ENCODE measurements at places on chromosomes 2 and 18. TPM values are rescaled to one million over a fixed set of nuclear protein-coding genes. Genes with fewer than 3 reads are reported as not detected.

The DSC2 gene
- 5.4 TPM for total RNA-seq

The SPATS2L gene
- total RNA-seq: 32.2 TPM

The PXDN gene
- 22.1 TPM for total RNA-seq

The SLC11A1 gene
- total RNA-seq: 2.0 TPM

The MLPH gene
- 0.98 TPM for total RNA-seq

The CDH19 gene
- total RNA-seq: 0.25 TPM

The STAT1 gene
- total RNA-seq: 19.9 TPM

The LAMA3 gene
- 2.5 TPM for total RNA-seq

The RSAD2 gene
- total RNA-seq: 2.0 TPM

The SERPINB3 gene
- not detected for total RNA-seq

The PCARE gene
- total RNA-seq: under 0.01 TPM

The METAP1D gene
- 6.6 TPM for total RNA-seq

The ATOH8 gene
- total RNA-seq: 1.7 TPM

The FIGN gene
- 3.7 TPM for total RNA-seq

The DIPK1C gene
- total RNA-seq: 5.2 TPM

The LYPD6 gene
- 8.1 TPM for total RNA-seq

The KCNS3 gene
- 1.7 TPM for total RNA-seq

The MTCL1 gene
- total RNA-seq: 14.5 TPM

The SIX2 gene
- 0.25 TPM for total RNA-seq

The TEKT4 gene
- total RNA-seq: not detected

The ACMSD gene
- not detected for total RNA-seq

The RNF138 gene
- total RNA-seq: 39.1 TPM

The ZEB2 gene
- 283 TPM for total RNA-seq

The GCG gene
- total RNA-seq: 0.49 TPM

The CCL20 gene
- total RNA-seq: not detected

The IL36RN gene
- total RNA-seq: not detected

The FAM237A gene
- total RNA-seq: not detected

The PGAP1 gene
- 110 TPM for total RNA-seq

The IL1A gene
- total RNA-seq: not detected

The FBXO15 gene
- total RNA-seq: 2.2 TPM

The CHN1 gene
- 41.1 TPM for total RNA-seq

The SPHKAP gene
- total RNA-seq: 37.4 TPM

The MFSD2B gene
- total RNA-seq: 0.98 TPM

The MCFD2 gene
- total RNA-seq: 39.1 TPM

The MC5R gene
- total RNA-seq: 0.25 TPM

The G6PC2 gene
- not detected for total RNA-seq

The PLCD4 gene
- total RNA-seq: 0.25 TPM

The KRTCAP3 gene
- total RNA-seq: 0.25 TPM

The CTAGE1 gene
- not detected for total RNA-seq

The VWA3B gene
- total RNA-seq: 0.98 TPM

The ITM2C gene
- total RNA-seq: 116 TPM

The ARHGAP28 gene
- total RNA-seq: 16.2 TPM

The HOXD12 gene
- total RNA-seq: not detected

The TRIM54 gene
- not detected for total RNA-seq

The PLGLB2 gene
- total RNA-seq: 2.2 TPM

The MOCOS gene
- total RNA-seq: 0.25 TPM

The FOXI3 gene
- 0.25 TPM for total RNA-seq

The UGT1A10 gene
- total RNA-seq: not detected

The BOK gene
- 21.6 TPM for total RNA-seq

The RPRM gene
- 101 TPM for total RNA-seq

The KCNF1 gene
- total RNA-seq: 17.2 TPM

The THSD7B gene
- total RNA-seq: 12.3 TPM

Data from temporal lobe (tissue), 4 donors.